Esophagus squamous epithelium (tissue), 5 donors: ENCODE measurements at places on chromosomes 1 and 21.

- DNase-seq: no peak
These were observed 3.1 kb downstream of the PTAFR start for GRCh38 chr1:28173151-28173979.

GRCh38 chr1:203656796-203657747 is 30.4 kb downstream of the ATP2B4 start:
- DNase-seq: no peak

DNA sequence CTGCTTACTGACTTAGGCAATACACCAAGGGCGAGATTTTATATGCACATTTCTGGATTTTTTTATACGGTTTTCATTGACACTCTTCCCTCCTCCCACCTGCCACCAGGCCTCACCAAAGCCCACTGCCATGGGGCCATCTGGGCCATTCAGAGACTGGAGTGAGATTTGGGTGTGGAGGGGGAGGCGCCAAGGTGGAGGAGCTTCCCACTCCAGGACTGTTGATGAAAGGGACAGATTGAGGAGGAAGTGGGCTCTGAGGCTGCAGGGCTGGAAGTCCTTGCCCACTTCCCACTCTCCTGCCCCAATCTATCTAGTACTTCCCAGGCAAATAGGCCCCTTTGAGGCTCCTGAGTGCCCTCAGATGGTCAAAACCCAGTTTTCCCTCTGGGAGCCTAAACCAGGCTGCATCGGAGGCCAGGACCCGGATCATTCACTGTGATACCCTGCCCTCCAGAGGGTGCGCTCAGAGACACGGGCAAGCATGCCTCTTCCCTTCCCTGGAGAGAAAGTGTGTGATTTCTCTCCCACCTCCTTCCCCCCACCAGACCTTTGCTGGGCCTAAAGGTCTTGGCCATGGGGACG is 57.9 kb downstream of the LACTBL1 start:
- DNase-seq: no peak

DNA sequence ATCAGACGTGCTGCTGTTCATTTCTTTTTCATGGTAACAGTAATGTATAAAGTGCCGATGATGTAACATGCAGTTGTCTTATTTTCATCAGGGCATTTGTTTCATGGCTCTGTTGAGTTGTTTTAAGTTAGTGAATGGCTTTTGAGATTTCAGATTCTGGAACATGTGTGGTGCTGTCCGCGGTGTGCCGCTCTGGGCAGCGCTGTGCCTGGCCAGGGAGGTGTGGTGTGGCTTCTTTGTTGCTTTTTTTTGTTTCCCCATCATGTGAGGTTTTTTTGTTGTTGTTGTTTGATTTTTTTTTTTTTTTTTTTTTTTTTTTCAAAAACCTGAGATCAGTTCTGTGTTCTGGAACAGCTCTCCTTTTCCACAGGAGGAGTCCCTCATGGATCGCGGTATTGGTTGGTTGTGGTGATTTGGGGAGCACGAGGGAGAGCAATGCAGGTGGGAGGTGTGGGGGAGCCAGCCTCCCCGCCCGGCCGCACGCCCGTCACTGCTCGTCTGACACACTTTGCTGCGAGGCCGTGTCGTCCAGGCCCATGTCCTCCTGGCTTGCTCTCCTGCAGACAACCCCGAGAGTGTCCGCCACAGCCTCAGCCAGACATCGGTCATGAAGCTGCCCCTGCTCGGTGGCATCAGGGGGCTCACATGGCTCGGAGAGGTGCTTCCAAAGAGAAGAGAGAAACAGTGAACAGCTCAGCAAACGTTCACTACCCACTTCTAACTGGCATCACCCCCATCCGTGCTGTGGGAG is 33.6 kb downstream of the NTPCR start:
- no peak for DNase-seq

DNA sequence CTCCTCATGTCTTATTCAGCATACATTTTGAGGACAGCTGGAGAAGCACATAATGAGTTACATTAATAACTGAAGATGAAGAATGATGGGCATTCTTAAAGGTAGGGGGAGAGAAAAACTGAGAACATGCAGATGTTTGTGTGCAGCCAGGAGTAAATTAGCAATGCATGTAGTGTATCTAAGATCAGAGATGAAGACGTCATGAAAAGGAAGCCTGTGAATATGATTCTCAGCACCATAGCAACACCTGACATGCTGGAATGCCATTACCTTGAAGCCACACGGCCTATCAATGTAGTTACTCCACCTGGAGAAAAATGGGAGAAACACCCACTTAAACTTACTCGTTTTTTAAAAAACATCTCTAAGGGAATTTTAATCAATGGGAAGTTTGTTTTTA is 607.1 kb downstream of the PTPRC start:
- no peak for DNase-seq
